ENCODE measurements at places on chromosomes 1 and 21.

- DNase-seq, result no peak
These were observed 14.5 kb upstream of the MX1 start for GRCh38 chr21:41411449-41412089.

- DNase-seq, result no peak
These were observed 89.8 kb downstream of the DHRS3 start for GRCh38 chr1:12528021-12528852.

GRCh38 chr1:246292571-246292970, 214.5 kb downstream of the SMYD3 start:
- DNase-seq, result no peak

GRCh38 chr1:42817976-42818375, 779 bp upstream of the SVBP start:
- DNase-seq, result no peak

GRCh38 chr1:5312293-5312674, 657.9 kb downstream of the AJAP1 start:
- DNase-seq, result no peak

- DNase-seq, result no peak
These were observed 92.0 kb downstream of the MIS18A start for GRCh38 chr21:32186804-32187203.

GRCh38 chr1:177880339-177880891, 89.4 kb downstream of the SEC16B start:
- no peak for DNase-seq

GRCh38 chr1:98296681-98297080, 364.8 kb upstream of the SNX7 start:
- no peak for DNase-seq

DNA sequence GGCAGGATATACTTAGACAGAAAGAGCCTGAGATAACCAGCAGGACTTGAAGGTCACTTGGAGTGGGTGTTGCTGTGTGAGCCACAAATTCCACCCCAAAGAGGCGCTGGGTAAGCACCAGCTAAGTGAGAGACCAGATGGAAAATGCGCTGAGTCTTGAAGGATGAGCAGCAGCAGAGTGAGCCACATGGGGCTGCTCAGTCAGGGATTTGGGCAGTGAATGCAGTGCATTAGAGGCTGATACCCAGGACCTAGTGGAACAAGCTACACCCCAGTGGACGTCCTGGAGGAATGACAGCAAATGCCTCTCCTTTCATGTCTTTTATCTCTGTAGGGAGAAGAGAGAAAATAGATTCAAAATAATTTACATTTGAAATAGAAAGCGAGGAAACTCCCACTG, 11.3 kb downstream of the GRIK1 start:
- DNase-seq, result no peak
